Mucosa of descending colon (tissue), 3 donors: ENCODE measurements at places on chromosomes 3 and 15. TPM values are rescaled to one million over a fixed set of nuclear protein-coding genes. Genes with fewer than 3 reads are reported as not detected.
A peak's percentile ranks its signal among the peaks of the same experiment; 100 is the strongest.

DNA sequence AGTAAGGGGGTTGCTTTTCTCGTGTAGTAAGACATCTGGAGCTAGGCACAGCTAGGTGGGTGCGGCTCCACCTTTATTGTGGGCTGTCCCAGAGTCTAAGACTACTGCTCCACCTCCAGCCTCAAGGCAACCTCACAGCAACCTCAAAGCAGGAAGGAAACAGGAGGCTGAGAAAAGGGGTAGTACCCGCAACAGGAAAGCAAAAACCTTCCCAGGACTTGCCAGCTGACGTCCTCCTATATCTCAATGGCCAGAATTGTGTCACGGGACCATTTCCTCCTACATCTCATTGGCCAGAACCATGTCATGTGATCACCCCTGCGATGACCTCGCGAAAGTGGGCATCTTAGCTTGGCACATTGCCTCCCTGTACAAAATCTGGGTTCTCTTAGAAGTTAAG lies 4.3 kb upstream of the GPR160 start:
- DNase-seq, result peak; percentile 57

DNA sequence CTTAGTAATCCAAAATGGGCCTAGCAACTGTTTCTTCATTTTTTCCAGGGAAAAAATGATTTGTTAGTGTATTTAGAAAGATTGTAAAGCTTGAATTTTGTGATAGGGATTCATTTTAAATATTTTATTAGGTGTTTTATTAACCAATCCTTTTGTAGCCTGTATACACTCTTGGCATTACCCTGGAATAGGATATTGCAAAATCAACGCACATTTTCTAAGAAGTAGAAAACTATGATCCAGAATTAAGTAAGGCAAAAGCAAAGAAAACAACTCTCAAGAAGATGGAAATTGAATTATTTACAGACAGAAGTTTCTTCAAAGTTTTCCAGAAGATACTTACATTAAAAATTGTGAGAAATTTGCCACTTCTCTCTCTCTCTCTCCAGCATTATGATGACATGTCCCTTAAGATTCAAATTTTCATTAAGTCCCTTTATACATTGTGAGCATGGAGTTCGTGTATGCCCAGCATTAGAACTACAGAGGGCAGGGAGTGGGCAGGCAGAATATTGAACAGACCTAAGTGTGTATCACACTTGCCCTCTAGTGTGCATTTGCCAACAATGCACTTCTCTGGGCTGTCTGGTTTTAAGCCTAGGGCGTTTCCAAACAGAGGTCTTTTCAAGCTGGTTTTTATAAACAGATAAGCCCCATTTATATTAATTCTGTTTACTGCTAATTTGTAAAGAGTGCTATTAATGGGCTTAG lies 28.5 kb upstream of the CMSS1 start:
- no peak for DNase-seq

DNA sequence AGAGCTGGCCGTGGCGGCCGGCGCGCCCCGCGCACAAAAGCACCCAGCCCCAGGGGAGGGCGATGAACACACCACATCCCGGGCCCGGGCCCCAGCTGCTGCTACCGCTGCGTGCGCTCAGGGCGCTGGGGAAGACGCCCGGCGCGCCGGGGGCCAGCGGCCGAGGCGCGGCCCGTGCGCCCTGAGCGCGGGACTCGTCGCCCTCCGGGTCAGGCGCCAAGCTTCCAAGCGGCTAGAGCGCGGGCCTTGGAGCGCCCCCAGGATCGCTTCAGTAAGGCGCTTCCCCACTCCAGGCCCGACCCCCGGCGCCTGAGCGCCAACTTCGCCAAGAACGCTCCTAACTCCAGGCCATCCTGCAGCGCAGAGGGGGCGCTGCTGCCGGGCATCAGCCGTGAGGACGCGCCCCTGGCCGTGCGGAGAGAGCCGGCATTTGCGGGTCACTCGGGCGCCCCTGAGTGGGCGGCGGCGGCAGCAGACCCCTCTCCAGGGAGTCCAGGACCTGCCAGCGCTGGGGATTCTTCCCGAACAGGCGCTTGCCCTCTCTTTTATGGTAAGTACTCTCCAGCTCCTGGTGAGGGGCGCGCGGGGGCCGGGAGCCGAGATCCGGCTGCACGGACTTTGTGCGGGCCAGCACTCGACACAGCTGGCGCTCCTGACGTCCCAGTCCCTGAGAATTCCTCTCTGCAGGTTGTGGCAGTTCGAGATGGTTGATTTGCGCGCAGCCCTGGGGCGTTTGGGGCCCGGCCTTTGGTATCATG lies 475 bp downstream of the SPSB4 start:
- DNase-seq, result no peak

DNA sequence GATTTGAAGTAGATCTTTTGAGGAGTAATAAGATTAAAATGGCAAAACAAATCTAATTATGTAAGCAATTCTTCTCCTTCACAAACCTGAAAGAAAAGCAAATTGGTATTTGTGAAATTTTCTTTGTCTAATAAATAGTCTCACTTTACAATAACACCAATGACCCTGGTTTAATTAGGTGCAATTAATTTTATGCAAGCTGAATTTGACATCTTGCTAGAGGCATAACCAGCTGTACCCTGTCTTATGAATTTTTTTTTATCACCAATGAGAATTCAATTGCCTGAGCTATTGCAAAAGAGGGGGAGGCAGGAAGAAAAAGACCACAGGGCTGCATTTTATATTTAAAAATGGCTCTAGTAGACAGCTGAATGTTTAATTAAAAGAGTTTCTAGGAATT lies 113.5 kb upstream of the IL12A start:
- DNase-seq, result no peak

DNA sequence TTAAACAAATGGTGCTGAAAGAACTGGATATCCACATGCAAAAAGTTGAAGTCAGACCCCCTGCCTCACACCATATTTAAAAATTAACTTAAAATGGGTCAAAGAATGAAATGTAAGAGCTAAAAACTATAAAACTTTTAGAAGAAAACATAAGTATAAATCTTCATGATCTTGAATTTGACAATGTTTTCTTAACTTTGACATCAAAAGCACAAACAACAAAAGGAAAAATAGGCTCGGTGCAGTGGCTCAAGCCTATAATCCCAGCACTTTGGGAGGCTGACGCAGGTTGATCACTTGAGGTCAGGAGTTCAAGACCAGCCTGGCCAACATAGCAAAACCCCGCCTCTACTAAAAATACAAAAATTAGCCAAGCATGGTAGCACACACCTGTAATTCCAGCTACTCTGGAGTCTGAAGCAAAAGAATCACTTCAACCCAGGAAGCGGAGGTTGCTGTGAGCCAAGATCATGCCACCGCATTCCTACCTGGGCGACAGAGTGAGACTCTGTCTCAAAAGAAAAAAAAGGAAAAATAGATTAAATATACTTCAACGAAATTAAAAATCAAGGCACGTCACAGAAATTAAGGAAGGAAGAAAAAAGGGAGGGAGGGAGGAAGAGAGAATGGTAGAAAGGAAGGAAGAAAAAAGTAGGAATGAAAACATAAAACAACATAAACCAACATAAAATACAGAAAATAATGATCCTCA lies 1.5 kb downstream of the RAB27A start:
- no peak for DNase-seq

GRCh38 chr15:70322051-70322668 lies 224.4 kb upstream of the TLE3 start:
- DNase-seq, result no peak

Gene NTRK3
- 2.8 TPM for total RNA-seq

Gene NANOGP8
- not detected for total RNA-seq

Gene PP2D1
- not detected for total RNA-seq
